ENCODE measurements at places on chromosomes 13 and 19.

DNA sequence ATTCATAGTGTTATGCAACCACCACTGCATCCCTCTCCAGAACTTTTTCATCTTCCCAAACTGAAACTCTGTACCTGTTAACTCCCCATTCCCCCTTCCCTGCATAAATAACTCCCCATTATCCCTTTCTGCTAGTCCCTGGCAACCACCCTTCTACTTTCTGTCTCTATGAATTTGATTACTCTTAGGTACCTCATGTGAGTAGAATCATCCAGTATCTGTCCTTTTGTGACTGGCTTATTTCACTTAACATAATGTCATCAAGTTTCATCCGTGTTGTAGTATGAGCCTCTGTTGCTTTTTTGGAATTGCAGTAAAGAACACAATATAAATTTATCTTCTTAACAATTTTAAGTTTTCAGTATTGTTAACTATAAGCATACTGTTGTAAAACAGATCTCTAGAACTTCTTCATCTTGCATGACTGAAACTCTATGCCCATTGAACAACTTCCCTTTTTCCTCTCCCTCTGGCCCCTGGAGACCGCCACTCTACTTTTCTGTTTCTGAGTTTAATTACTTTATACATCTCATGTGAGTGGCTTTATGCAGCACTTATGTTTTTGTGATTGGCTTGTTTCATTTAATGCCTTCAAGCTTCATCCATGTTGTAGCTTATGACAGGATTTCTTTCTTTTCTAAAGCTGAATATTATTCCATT, 87.3 kb upstream of the ABCC4 start:
- DNase-seq: no peak

- no peak for DNase-seq
Measured at GRCh38 chr19:42512130-42512636, 16.1 kb downstream of the CEACAM1 start.

DNA sequence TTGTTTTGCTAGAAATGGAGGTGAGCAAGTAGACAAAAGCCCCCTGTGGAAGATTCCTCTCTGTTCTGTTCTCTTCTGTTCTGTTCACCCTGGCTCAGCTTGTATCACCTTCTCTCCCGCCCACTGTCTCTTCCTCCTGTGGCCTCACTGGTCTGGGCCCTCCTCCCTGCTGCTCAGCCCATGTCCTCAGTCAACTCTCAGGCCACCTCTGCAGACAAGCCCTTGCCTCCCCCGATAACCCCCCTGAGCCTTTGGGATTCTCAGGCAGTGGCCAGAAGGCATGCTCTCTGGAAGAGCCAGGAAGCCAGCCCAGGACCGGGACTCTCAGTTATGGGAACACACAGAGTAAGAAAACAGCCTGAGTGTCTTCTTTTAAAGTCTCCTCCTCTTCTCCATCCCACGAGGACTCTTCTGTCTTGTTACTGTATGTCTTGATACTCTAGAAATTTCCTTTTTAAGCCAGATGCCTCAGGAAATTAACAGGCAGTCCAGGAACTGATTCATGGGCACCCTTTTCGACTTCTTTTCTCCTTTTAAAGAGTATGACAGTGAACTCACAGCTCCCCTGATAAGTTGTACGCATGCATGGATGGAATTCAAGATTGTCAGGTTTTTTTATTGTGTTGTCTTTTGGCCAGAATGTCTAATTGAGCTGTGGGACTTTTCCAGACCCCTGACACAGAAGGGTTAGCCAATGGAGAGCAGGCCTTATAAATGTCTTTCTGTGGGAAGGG, 33.7 kb downstream of the SHISA2 start:
- DNase-seq: no peak

DNA sequence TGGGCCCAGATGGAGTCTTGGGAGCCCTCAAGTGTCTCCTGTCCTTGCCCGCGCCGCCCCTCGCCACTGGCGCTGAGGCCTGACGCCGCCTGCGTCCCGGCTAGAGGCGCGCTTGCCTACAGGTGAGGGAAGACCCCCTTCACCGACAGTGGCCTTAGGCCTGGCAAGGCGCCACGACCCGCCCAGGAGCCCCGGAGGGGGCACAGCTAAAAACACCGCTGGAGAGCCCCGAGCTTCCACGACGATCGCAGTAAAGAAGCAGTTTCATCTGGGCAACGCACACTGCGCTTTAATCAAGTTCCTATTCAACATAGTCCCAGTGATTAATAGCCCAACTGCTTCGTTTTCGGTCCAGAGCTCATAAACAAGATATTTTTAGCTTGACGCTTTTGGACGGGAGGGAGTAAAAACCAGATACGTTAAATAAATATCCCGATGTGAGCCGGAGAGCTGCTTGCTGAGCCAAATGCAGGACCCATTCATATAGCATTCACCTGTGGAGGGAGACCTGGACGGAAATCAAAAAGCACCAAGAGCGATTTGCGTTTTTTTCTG, 1.5 kb upstream of the CEBPA start:
- no peak for DNase-seq

- DNase-seq: no peak
Measured at GRCh38 chr13:111269508-111269907, 50.9 kb upstream of the TEX29 start.

- DNase-seq: no peak
Measured at GRCh38 chr13:24165746-24166145, 5.2 kb downstream of the SPATA13 start.

DNA sequence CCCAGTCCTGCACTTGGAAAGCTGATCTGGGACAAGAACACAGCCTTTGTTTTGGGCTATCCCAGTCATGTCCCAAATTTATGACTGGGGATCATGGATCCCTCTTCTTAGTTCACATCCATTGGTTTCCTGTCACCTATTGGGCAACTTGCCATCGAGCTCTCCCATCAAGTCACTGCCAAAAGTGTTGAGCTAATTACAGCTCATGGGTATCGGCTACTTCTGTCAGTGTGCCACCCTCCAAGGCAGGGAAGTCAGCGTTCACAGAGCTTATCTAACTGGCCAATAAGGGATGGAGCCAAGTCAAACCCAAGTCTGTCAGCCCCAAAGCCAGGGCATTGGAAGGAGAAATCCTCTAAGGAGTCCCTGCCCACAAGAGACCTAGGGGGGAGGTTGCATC, 53.2 kb upstream of the KATNAL1 start:
- no peak for DNase-seq

- no peak for DNase-seq
Measured at GRCh38 chr13:77846173-77846572, 72.5 kb downstream of the EDNRB start.

GRCh38 chr19:14183741-14184350, 22.1 kb downstream of the ADGRL1 start:
- no peak for DNase-seq

- DNase-seq: no peak
Measured at GRCh38 chr13:84659359-84659661, 777.0 kb upstream of the SLITRK1 start.

DNA sequence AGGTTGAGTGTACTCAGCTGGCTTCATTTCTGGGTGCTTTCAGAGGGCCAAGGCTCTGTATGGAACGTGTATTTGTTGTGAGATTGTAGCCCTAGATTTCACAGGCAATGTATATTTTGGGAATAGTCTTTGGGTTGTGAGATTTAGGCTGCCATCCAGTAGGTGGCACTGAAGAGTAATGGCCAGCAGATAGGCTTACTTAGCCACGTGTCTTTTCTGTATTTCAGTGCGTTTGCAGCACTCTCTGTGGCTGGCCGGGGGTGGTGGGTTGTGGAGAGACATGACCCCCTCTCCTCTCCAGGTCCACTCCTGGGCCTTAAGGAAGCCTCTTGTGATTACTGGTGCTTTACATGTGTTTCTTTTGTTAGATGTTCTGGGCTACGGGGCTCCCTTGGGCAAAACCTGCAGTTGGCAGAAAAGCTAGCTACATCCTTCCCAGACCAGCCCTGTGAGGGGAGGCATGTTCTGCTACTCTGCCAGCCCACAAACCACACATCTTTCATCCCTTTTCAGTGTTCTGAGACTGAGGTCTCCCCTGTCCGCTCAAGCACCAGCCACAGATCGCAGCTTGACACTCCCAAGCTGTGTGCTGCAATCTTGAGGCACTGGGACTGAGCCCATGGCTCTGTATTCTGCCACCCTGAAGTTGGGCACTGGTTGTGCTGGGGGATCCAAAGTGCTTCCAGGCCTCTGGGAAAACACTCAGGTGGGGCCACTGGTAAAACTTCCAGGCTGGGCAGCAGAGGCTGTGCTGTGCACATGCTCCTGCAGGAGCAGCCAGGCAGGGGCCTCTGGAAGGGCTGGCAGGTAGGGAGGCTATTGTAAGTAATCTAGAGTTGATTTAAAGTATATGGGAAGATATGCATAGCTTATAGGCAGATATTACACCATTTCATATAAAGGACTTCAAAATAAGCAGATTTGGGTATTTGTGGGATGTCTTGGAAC, 1096.8 kb upstream of the PCDH20 start:
- peak; percentile 1 for DNase-seq

DNA sequence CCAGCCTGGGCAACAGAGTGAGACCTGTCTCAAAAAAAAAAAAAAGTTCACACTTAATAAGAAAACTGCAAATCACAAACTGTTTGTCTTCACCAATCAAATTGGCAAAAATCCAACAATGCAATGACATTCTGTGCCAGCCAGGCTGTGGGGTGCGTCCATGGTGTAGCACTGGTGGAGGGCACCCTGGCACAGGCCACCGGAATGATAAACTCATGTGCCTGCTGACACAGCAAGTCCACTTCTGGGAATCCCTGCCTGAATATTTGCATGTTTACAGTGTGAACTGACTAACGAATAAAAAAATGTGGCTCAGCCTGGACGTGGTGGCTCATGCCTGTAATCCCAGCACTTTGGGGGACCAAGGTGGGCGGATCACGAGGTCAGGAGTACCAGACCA, 1.6 kb upstream of the LRRC25 start:
- DNase-seq: no peak

DNA sequence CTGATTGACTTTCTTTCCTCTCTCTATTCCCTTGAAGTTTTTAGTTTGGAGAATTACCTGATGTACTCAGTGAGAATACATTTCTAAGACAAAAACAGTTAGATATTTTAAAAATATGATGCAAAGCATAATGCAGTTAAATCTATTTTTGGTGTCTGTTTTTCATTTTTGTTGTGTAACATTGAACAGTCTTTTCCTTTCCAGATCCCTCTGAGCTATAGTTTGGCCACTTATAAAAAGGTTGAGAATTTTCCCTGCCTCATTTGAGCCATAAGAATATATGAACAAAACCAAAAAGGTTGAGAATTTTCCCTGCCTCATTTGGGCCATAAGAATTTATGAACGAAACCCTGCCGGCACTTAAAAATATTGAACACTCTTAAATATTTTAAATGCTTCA, 57.0 kb upstream of the IPO5 start:
- no peak for DNase-seq

DNA sequence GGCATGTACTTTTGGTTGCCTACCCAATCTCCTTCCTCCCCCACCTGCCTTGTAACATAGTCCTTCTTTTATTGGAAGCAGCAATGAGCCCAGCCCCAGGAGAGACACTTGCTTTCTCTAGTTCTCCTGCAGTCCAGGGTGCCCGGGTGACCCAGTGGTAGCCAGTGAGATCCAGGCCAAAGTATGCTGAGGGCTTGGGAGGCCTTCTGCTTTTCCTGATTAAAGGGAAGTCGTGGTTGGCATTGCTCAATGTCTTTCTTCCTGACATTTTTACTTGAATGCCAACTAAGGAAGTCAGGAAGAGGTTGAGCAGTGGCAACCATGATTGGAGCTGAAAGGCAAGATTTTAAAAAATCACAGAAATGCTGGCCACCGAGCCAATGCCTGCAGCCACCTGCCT, 25.7 kb downstream of the CNMD start:
- no peak for DNase-seq

DNA sequence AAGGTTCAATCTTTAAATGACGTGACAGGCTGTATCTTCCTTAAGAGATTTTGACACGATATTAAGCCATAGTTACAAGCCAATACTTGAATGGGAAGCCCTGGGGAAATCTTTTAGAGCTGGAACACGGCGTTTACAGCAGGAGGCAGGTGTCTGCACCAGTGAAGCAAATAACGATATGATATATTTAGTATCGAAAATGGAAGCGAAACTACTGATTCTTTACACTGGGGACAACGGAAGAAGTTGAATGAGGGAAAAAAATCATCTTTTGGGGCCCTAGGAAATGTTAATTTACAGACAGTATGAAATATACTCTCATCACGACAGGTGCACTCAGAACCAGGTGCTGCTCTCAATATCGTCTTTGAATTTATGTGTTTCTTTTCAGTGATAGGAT, 793.9 kb upstream of the PCDH20 start:
- DNase-seq: no peak

DNA sequence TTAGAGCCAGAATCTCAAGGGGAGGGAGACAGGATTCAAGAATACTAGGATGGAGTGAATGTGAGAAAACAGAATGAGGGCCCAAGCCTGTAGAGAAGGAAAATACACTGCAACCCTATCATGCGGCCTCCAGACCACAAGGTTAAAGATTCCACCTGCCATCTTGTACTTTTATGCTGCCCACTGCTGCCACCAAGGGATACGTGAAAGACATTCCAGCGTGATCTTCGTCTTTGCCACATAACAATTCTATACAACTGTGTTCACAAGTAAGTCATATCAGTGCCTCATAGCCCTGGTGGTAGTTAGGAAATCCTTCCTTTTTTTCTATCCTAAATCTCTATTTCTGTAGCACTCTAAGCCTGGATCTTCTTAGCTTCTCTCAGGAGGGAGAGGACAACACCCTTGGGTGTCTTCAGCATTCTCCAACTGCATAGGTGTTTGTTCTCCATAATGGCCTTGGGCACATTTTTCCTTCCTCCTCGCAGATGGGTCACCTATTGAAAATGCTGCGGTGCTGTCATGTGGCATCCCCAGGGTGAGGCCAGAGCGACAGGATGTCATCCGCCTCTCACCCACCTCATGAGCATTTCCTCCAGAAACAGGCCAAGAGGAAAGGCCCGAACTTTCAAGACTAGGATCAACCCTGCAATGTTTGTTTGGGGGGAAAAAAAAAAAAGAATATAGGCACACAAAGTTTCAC, 13.6 kb downstream of the TPT1 start:
- peak; percentile 42 for DNase-seq

DNA sequence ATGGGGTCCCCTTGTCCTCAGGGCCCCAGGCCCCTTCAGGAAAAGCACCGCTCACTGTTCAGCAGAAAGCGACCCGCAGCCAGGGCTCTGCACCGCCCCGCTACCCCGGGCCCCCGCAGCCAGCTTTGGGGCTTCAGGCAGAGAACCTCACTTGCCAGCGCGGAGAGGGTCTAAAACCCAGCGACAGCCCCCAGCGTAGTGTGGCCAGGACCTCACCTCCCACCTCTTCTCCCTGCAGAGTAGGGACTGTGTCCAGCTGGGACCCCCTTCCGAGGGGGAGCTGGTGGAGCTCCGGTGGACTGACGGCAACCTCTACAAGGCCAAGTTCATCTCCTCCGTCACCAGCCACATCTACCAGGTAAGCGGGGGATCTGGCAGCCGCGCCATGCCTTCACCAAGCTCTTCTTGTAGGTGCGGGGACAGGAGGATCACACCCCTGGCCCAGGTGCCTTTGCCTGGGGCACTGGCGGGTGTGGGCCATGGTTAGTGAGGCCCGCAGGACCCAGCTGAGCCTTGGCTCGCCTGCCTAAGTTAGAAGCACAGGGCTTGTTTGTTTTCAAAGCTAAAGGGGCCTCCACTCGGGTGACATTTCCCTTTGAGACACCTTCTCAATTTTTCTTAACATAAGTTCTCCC, 175.7 kb downstream of the KDM4B start:
- no peak for DNase-seq

GRCh38 chr19:29904017-29904416, 38.0 kb upstream of the URI1 start:
- DNase-seq: no peak

GRCh38 chr19:32914879-32915660, 45.5 kb upstream of the SLC7A9 start:
- no peak for DNase-seq

- DNase-seq: no peak
Measured at GRCh38 chr13:79829880-79830279, 348.9 kb downstream of the NDFIP2 start.

Data from CD4-positive, alpha-beta T cell treated with Interleukin-6 for 4 hours (primary cell).